ENCODE measurements at places on chromosomes 12 and 14. TPM values are rescaled to one million over a fixed set of nuclear protein-coding genes. Genes with fewer than 3 reads are reported as not detected.

GRCh38 chr12:114340231-114340630 is 65.7 kb downstream of the TBX5 start:
- no peaks in the 10 kb centered on the region for H3K36me3 ChIP-seq
- peaks cover 17% of the 10 kb centered on the region for H3K4me1 ChIP-seq
- H3K4me3 ChIP-seq = no peak overlapping the region
- DNase-seq = no peak

- H3K36me3 ChIP-seq = no peaks in the 10 kb centered on the region
- no peaks in the 10 kb centered on the region for H3K27me3 ChIP-seq
- H3K4me3 ChIP-seq = no peak overlapping the region
- no peak overlapping the region for H3K27ac ChIP-seq
Measured at GRCh38 chr14:75495399-75495798, 26.9 kb upstream of the BATF start.

DNA sequence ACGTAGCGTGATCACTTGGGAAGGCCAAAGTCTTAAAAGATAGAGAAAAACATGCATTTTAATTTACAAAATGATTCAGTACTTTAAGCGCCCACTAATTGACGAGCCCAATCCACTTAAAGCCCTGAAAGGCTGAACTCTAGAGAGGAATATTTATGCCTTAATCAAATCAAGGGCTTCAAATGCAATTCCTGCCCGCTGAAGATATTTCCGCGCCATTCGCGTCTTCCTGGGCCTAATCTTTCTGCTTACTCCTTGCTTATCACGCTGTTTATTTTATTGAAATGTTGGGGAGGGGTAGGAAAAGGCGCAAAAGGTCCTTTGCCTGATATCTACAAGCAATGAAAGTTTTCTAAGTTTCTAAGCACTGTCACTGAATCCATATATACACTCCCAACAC is 4.0 kb downstream of the TBX3 start:
- no peak overlapping the region for H3K27ac ChIP-seq
- H3K27me3 ChIP-seq = peaks cover 94% of the 10 kb centered on the region
- peak overlapping the region; percentile 29 for H3K4me3 ChIP-seq
- H3K4me1 ChIP-seq = peaks cover 84% of the 10 kb centered on the region

DNA sequence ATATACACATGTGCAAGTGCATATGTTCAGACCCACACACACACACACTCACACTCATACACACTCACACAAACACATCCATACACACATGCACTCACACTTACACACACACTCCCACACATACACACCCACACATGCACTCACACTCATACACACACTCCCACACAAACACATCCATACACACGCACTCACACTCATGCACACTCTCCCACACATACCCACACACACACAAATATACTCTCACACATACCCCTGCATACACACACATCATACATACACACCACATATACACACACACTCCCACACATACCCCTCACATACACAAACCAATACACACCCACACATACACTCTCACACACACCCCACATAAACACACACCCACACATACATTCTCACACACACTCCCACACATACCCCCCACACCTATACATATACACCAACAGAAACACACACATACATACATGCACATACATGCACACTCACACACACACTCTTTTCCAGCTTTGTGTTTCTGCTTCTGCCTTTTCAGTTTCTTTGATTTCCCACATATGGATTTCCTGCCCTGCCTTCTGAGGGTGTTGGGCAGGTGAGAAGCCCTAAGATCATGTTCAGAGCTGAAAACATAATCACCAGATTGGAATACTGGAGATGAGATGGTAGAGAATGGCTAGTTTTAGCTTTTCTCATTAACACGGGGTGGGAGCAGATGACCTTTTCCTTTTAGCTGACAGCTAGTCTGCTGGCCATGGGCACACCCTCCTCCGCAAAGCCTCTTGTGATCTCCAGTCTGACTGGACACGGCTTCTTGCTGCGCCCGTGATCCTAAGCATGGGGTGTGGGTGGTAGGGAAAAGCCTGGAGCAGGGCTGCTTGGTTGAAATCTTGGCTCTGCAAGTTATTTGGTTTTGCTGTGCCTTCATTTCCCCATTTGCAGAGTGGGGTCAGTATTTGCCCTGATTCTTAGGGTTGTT is 214.0 kb downstream of the CHST11 start:
- no peaks in the 10 kb centered on the region for H3K36me3 ChIP-seq
- peaks cover 12% of the 10 kb centered on the region for H3K4me1 ChIP-seq
- H3K27ac ChIP-seq = no peak overlapping the region
- no peak for DNase-seq

GRCh38 chr12:6752167-6752920 is 597 bp downstream of the MLF2 start:
- H3K4me1 ChIP-seq = peaks cover 17% of the 10 kb centered on the region
- peak overlapping the region; percentile 97 for H3K4me3 ChIP-seq
- 0 out of 2 replicates have a peak overlapping the region, but pooled peaks have one; percentile 99 for H3K27ac ChIP-seq
- peak; percentile 79 for DNase-seq

GRCh38 chr12:67760586-67761275 is 112.2 kb downstream of the DYRK2 start:
- H3K4me1 ChIP-seq = peaks cover 9% of the 10 kb centered on the region
- no peaks in the 10 kb centered on the region for H3K27me3 ChIP-seq
- no peak overlapping the region for H3K4me3 ChIP-seq
- H3K27ac ChIP-seq = no peak overlapping the region

- DNase-seq = no peak
- H3K4me1 ChIP-seq = peaks cover 18% of the 10 kb centered on the region
- 0 out of 2 replicates have a peak, but pooled peaks cover 8% of the 10 kb centered on the region for H3K36me3 ChIP-seq
Measured at GRCh38 chr12:12539028-12539810, 23.4 kb downstream of the DUSP16 start.

DNA sequence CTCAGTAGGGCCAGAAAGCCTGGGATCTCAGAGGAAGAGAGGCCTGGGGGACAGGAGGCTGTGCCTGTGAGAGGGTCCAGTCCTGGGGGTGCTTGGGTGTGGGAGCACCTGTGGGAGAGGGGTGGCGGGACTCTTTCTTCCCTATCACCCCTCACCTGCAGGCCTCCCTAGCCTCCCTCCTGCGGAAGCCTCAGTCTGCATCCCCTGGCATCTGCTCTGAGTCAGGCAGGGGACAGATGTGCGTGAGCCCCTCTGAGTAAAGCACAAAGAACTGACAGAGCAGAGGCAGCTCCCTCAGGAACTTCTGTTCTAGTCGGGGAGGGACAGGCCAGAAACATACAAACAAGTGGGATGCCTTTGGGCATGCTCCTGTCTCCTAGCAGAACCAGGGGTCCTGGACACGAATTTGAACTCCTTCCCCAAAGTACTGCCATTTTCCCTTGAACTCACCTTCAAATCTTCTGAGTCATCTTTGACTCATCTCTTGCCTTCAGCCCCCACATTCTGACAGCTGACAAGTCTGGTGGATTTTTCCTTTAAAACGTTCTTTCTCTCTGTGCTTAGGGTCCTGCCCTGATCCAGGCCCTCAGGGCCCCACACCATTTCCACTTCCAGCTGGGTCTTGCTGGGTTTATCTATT is 8.5 kb upstream of the HSP90AA1 start:
- no peaks in the 10 kb centered on the region for H3K27me3 ChIP-seq
- DNase-seq = no peak
- no peaks in the 10 kb centered on the region for H3K36me3 ChIP-seq
- H3K4me3 ChIP-seq = no peak overlapping the region

- H3K4me3 ChIP-seq = no peak overlapping the region
- no peak for DNase-seq
- no peaks in the 10 kb centered on the region for H3K4me1 ChIP-seq
- H3K27ac ChIP-seq = no peak overlapping the region
- no peaks in the 10 kb centered on the region for H3K36me3 ChIP-seq
Measured at GRCh38 chr12:105256921-105257320, 20.9 kb upstream of the APPL2 start.

- no peak for DNase-seq
- no peaks in the 10 kb centered on the region for H3K27me3 ChIP-seq
- no peaks in the 10 kb centered on the region for H3K36me3 ChIP-seq
- H3K4me3 ChIP-seq = no peak overlapping the region
Measured at GRCh38 chr12:27498149-27498548, 25.9 kb upstream of the PPFIBP1 start.

DNA sequence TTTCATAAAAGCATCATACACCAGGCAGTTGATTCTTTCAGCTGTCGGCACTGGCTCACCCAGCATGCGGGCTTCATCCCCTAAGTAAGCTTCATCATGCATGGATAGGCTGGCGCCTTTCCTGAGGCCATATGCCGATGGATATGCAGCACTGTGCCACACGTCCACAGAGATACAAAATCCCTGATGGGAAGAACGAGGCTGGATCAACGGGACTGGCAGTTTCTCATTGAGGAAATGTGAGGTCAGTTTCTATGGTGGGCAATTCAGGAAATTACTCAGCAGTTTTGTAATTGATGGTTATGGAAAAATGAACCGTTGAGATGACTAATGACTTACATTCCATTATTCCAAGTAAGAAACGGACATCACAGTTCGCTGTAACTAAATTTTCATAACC is 453.8 kb downstream of the TMEM121 start:
- H3K36me3 ChIP-seq = no peaks in the 10 kb centered on the region
- no peak overlapping the region for H3K4me3 ChIP-seq
- H3K27ac ChIP-seq = no peak overlapping the region
- no peak for DNase-seq
- H3K27me3 ChIP-seq = no peaks in the 10 kb centered on the region

- H3K27ac ChIP-seq = no peak overlapping the region
- DNase-seq = no peak
- H3K4me1 ChIP-seq = no peaks in the 10 kb centered on the region
- no peak overlapping the region for H3K4me3 ChIP-seq
- H3K27me3 ChIP-seq = no peaks in the 10 kb centered on the region
Measured at GRCh38 chr12:75641031-75641780, 129.8 kb upstream of the KRR1 start.

- H3K4me1 ChIP-seq = peaks cover 43% of the 10 kb centered on the region
- no peaks in the 10 kb centered on the region for H3K27me3 ChIP-seq
- peak; percentile 79 for DNase-seq
Measured at GRCh38 chr12:78880078-78880477, 15.5 kb downstream of the SYT1 start.

- no peak for DNase-seq
- H3K27ac ChIP-seq = no peak overlapping the region
- no peaks in the 10 kb centered on the region for H3K27me3 ChIP-seq
- H3K4me1 ChIP-seq = 0 out of 2 replicates have a peak, but pooled peaks cover 5% of the 10 kb centered on the region
- H3K4me3 ChIP-seq = no peak overlapping the region
Measured at GRCh38 chr12:10847744-10848143, 1.5 kb downstream of the PRR4 start.

GRCh38 chr12:49680075-49680474 is 27.1 kb downstream of the FMNL3 start:
- no peak overlapping the region for H3K27ac ChIP-seq
- no peaks in the 10 kb centered on the region for H3K27me3 ChIP-seq
- no peaks in the 10 kb centered on the region for H3K36me3 ChIP-seq

GRCh38 chr14:89479802-89480201 is 62.8 kb upstream of the FOXN3 start:
- H3K4me3 ChIP-seq = no peak overlapping the region
- peak overlapping the region; percentile 39 for H3K27ac ChIP-seq
- no peaks in the 10 kb centered on the region for H3K27me3 ChIP-seq
- H3K36me3 ChIP-seq = no peaks in the 10 kb centered on the region
- DNase-seq = no peak
- H3K4me1 ChIP-seq = no peaks in the 10 kb centered on the region

DNA sequence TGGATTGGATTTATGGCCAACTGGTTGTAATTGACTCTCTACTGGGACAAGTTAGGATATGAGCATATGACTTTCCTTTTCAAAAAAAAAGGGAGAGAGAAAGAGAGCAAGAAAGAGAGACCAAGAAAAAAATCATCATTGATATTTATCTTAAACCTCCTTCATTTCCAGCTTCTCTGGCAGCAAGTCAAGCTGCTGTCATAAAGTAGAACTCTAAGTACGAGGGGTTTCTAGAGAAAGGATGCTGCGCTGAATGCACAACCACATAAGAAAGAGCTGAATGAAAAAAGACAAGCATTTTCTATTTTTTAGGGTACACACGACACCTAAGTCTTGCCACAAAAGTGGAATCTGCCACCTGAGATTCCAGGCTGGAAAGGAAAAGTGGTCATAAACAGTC is 182.6 kb downstream of the SLC25A21 start:
- DNase-seq = no peak
- H3K27me3 ChIP-seq = no peaks in the 10 kb centered on the region
- no peaks in the 10 kb centered on the region for H3K36me3 ChIP-seq
- no peak overlapping the region for H3K27ac ChIP-seq
- 0 out of 2 replicates have a peak, but pooled peaks cover 9% of the 10 kb centered on the region for H3K4me1 ChIP-seq

GRCh38 chr14:94113908-94114588 is 3.5 kb downstream of the IFI27 start:
- no peaks in the 10 kb centered on the region for H3K27me3 ChIP-seq
- H3K36me3 ChIP-seq = no peaks in the 10 kb centered on the region
- DNase-seq = no peak
- H3K4me3 ChIP-seq = no peak overlapping the region

DNA sequence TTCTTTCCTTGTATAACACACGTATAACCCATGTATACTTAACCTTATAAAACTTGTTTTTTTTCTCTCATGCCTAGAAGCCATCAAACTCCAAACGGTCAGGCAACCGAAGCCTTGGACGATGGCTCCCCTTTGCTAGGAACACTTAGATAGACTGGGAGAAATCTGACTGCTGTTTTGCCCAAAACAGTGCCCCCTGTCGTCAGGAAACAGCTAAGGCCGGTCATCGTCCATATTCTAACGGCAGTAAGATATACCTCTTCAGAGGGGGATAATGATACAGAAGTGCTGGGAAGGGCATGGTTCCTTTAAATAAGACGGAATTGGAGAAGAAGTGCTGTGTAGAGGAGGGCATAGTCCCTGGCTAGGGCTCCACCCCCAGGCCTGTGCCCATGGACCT is 130.5 kb downstream of the SLC41A2 start:
- H3K27me3 ChIP-seq = no peaks in the 10 kb centered on the region
- peak; percentile 76 for DNase-seq
- H3K4me3 ChIP-seq = no peak overlapping the region
- no peak overlapping the region for H3K27ac ChIP-seq

DNA sequence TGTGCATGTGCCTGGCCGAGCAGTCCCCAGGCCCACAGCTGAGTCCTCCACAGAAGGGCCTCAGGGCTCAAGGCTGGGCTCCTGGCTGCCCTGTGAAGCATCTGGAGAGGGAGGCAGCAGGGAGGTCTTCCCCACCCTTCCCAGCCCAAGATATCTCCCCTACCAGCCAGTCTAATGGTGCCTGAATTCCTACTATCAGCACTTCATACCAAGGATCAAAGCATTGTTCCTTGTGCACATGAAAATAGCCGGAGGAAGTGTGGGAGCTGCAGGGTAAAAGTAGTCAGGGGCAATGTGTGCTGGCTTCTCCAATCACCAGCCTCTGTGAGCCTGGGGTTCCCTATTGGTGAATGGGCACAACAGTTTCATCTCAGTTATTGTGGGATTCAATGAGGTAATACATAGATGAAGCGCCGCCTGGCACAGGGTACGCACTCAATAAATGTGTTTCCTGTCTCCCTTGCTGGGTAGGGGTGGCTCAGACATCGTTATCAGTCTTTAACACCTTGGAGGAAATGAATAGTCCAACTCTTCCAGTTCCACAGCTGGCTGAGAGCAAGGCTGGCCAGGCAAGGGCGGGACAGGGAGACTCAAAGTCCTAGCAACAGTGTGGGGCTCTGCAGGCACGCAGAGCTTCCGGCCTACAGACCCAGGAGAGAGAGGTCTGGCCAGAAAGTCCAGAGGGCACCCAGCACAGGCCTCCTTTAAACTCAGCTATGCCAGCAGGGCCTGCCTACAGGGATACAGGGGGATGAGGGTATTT is 39.1 kb upstream of the PNMA1 start:
- H3K36me3 ChIP-seq = no peaks in the 10 kb centered on the region
- H3K27me3 ChIP-seq = peaks cover 5% of the 10 kb centered on the region
- DNase-seq = no peak
- H3K4me1 ChIP-seq = peaks cover 13% of the 10 kb centered on the region
- H3K4me3 ChIP-seq = no peak overlapping the region

The MYF5 gene
- total RNA-seq = not detected

The NGB gene
- 1.0 TPM for total RNA-seq

The MIPOL1 gene
- 21.7 TPM for total RNA-seq

The ADAM21 gene
- total RNA-seq = not detected

The REM2 gene
- 1.2 TPM for total RNA-seq

The MYH7 gene
- not detected for total RNA-seq

The ASPG gene
- total RNA-seq = 1.4 TPM

The TAS2R42 gene
- not detected for total RNA-seq

All from GM23338 (cell line).